ENCODE measurements at places on chromosomes 16 and 17. TPM values are rescaled to one million over a fixed set of nuclear protein-coding genes. Genes with fewer than 3 reads are reported as not detected.

Gene PNMT
- 5.4 TPM for total RNA-seq

Gene CTRB2
- not detected for total RNA-seq

Gene KRT23
- total RNA-seq, result 49.7 TPM

Gene CD300A
- total RNA-seq, result not detected

Gene ABCA3
- total RNA-seq, result 12.5 TPM

Gene KRTAP4-1
- total RNA-seq, result not detected

Gene SOCS3
- total RNA-seq, result 16.9 TPM

- DNase-seq, result no peak
Observed at GRCh38 chr17:61700252-61700651, 109.2 kb upstream of the NACA2 start.

DNA sequence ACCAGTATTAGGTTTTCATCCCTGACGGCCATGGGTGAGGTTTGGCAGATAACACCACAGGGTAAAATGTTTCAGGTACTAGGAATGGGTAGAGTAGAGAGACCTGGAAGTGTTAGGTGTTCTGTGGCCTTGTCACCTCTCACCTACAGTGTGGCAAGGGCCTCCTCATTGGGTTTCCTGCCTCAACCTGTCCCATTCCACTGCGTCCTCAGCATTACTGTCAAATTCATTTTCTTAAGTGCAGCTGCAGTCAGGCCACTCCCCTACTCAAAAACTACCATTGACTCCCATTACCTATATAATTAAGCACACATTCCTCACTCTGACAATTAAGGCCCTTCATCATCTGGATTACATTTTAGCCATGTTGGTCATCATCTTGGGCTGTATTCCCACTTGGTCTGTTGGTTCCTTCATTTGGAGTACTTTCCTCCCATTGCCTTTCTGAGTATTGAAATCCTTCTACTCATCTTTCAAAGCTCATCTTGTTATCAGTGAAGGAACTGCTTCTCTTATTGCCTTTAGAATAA, 64.5 kb downstream of the NUP88 start:
- DNase-seq, result no peak

DNA sequence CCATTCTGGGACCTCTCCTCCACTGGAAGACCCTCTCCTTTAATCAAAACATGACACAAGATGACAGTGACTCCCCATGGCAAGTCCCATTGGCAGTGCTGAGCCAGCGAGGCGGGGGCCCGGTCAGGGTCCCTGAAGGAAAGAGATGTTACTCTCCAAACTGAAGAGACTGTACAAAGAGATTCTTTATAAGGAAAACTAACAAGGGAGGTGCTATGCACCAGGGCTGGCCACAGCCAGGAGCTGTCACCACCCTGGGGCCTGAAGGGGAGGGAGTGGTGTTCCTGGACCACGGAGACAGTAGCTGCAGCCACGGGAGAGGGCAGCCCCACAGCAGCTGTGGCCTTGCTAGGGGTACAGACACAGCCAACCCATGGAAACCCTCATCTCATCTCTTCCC, 123.1 kb downstream of the XYLT1 start:
- no peak for DNase-seq

DNA sequence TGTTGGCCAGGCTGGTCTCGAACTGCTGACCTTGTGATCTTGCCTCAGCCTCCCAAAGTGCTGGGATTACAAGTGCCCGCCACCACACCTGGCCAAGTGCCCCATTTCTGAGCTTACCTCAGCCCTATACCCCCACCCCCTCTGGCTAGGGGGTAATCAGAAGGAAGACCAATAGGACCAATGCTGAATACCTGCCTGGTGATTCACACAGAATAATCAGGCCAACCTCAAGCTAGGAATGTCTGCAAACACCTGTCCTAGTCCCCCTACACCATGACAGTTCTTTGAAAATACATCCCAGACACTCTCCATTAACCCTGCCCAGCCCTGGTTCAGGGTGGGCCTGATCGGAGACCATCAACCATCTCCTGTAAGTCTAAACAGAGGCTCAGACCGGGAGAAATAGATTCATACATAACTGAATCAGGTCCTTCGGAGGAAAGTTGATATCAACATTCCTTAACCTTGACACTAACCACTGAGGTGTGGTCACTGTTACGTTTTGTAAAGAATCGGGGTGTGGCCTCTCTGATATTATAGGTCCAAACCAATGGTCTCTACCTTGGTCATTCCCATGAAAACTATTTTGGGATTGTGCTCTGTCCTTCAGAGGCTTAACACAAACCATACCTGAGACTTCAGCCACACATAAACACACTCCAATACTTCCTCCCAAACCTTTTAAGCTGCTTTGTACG, 130.8 kb downstream of the GAS7 start:
- no peak for DNase-seq

GRCh38 chr17:57714665-57715180, 30.4 kb downstream of the CCDC182 start:
- no peak for DNase-seq

DNA sequence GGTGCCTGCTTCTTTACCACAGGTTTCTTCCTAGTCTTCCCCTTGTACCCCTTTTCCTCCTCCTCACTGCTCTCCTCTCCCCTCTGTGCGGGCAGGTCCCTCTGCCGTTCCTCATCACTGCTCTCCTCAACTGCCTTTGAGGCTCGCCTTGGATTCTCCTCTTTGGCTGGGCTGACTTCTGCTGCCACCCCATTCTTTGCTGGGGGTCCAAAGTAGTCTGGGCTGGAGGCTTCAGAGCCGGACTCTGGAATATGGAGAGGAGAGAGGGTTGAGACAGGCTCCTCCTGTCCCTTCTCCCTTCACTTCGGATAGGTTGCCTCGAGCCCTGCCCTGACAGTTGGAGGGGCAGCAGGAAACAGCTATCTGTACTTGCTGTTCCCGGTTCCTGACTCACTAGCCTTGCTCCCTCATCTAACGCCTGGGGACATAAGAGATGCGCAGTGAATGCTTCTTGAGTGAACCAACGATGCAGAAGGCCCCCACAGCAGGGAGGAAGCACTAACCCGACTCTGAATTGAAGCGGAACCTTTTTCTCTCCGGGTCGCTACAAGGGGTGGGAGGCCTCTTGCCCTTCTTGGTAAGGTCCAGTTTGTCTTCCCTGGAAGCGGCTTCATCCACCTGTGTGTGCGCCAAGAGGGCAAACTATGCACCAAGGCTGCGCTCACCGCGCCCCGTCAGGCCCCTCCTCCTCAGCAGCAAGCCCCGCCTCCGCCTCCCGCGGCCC, 655 bp downstream of the HIRIP3 start:
- DNase-seq, result no peak

DNA sequence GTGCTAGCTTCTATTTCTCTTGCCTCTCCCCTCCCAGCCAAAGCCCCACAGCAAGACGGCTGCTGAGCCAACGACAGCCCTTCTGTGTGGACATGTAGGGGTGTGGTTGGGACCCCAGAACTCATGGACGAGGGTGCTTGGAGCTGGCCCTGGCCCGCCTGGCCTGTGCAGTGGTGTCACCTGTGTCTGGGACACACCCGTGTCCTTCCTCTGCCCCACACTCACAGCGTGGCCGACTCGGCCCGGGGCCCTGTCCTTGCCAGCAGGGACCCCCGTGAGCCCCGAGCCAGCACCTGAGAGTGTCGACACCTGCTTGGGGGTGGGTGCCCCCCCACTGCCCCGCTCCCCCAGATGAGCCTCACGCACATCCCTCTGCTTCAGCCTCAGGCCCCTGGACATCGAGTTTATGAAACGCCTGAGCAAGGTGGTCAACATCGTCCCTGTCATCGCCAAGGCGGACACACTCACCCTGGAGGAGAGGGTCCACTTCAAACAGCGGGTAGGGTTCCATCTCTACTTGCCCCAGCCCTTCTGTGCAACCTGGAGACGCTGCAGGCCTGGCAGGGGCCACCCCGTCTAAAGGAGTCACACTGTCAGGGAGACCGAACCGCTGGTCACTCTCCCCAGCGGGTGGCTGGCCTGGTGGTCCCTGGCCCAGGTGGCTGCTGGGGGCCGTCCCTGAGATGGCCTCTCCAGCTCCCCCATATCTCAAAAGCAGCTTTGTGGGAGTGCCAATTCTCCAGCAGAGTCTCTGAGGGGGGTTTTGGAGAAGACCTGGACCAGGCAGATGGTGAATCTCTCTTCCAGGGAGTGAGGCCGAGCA, 349.8 kb downstream of the SEC14L1 start:
- no peak for DNase-seq

DNA sequence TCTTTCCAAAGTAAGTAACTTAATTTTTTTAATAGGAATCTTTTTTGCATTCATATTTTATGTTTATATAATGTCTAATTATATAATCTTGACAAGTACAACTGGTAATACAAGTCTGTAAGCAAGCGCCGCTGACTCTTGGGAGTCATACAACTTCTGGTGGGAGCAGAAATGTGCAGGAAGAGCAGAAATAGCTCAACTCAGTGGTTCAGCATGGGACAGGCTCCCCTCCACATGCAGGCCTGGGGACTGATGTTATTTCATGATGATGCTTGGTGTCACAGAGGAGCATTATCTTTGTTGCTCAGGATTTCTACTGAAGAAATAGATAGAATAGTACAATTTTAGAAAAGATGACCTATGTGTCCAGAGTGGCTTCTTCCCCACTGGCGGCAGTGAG, 10.7 kb downstream of the UQCRC2 start:
- no peak for DNase-seq

DNA sequence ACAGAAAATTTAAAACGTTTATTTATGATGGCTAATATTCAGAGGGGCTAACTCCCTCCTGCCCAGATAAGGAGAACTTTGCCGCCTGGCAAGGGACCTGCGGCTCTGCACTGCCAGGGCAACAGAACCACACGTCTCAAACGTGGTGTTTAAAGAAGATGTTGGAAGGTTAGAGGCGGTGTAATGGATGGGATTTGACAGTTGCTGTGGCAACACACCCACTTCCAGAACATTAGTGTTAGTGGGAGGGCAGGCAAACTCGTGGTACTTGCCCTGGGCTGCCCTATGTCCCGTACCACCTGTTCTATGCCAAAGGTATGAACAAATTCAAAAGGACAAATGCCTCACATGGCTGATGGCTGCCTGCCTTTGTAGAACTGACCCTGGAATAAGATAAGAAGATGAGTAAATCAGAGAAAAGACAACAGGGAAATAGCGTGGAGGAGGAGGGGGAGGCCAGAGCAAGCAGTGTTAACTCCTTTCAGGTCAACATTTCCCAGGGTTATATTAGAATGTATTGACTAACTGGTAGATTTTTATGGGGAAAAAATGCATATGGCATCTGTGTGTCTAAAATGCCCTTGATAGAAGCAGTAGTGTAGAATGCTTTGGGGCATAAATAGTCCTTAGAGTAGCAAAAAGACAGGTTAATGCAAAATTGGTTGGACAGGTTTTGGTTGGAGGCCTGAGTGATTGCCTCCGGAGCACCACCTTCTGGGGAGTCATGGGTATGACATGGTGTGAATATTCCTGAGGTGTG, 30.8 kb downstream of the HLF start:
- DNase-seq, result no peak

DNA sequence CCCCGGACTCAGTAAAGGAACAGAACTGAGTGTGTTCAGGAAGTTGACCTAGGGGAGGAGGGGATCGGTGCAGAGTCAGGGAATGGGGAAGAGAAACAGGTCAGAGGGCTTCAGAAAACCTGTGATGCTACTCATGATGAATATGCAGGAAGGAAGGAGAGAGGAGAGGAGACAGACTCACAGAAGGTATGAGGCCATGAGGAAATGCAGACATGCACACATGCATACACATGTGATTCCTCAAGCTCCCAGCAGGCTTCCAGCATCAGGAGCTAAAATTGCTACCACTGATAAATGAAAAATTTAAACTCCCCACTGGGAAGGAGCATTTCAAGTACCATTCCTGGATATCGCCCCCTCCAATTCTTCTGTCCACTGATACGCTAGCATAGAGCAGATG, 262.6 kb downstream of the SLC39A11 start:
- DNase-seq, result no peak

DNA sequence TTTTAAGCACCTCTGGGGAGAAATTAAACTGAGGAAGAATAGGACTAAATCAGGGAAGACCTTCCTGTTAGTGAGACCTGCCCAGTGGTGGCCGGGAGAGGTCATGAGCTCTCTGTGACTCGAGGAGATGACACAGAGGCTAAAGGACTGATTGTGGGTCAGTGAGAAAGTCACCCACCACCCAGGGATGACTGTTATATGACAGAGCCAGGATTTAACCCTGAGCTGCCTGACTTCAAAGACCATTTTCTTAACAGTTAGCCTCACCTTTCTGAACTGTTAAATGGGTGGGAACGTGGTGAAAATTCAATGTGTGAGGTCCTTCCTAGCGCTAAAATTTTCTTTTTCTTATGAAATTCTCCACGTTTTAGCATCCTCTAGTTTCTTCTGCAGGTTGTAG, 72.5 kb downstream of the WSB1 start:
- DNase-seq, result no peak

GRCh38 chr17:48860456-48860855, 29.6 kb downstream of the CALCOCO2 start:
- DNase-seq, result no peak

- no peak for DNase-seq
Observed at GRCh38 chr17:64439956-64440355, 9.0 kb upstream of the MILR1 start.

DNA sequence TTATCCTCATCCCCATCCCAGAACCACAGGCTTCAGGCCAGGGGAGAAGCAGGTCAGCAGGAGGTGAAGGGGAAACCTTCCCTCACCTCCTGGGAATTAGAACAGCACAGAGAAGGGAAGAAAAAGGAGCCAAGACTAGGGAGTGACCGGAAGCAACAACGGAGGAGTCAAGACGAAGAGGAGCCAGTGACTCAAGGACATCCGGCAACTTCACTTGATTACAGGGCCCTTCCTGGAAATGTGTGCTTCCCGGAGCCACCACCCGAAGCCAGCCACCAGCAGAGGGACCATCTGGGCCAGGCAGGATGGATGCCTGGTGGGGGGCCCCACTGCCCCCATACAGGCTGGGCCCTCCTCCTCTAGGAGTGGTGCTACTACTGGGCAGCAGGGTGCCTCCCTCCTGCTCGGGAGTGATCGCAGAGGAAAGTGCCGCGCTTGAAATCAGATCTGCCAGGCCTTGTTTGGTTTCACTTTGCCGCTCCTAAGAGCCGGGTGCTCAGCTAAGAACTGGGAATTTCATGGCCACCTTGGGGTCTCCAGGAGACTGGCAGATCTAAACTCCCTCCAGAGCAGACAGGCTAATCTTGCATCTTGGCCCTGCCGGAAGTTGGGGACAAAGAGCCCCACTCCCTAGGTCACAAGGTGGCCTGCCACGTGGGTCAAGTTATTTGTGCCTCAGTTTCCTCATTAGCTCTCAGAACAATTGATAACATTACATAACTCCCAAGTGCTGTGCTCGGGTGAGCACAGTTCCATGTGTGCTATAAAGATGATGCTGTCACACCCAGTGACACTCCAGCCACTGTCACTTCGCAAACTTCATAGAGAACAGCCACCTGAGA, 6.6 kb downstream of the CDC42EP4 start:
- DNase-seq, result no peak

Measured in type B pancreatic cell (in vitro differentiated cells).